ENCODE measurements at places on chromosomes 3 and 15.

GRCh38 chr15:40870716-40871115 lies 3.3 kb downstream of the RHOV start:
- DNase-seq = no peak

GRCh38 chr3:111593666-111594065 lies 1.5 kb downstream of the ZBED2 start:
- DNase-seq = no peak

- no peak for DNase-seq
Measured at GRCh38 chr15:65982627-65983322, 113.5 kb downstream of the RAB11A start.

GRCh38 chr3:140762746-140763145 lies 84.9 kb downstream of the TRIM42 start:
- DNase-seq = no peak

GRCh38 chr15:36591536-36592411 lies 12.3 kb downstream of the CDIN1 start:
- no peak for DNase-seq

DNA sequence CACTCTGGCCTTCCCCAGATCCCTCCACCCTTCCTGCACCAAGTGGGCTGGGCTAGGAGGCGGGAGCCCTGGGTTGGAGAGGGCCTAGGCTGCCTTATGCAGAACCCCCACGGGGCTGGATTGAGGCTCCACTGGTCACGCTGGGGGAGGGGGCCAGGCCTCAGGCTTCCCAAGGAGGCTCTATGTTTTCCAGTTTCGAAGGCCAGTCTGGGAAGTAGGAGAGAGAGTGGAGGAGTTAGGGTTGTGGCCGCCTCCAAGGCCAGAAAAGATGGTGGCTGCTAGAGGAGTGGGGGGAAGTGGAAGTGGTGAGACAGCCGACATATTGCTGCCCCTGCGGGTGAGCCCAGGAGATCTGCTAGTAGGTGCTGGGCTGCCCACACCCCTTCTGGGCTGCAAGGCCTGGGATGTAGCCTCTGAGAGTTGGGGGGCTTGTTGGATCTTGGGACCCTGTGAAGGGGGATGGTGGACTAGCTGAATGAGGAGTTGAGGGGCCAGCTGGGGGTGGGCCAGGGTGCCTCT lies 1.2 kb downstream of the GNAI2 start:
- DNase-seq = no peak

GRCh38 chr3:184176377-184177330 lies 2.0 kb downstream of the AP2M1 start:
- DNase-seq = no peak

- no peak for DNase-seq
Measured at GRCh38 chr3:46242120-46242519, at the start of gene CCR3. Gene CCR3 (plus strand): TSS chr3:46242460. CDS start chr3:46265159, 22,699 bp downstream.

- no peak for DNase-seq
Measured at GRCh38 chr3:151707216-151707615, 26.5 kb upstream of the AADACL2 start.

DNA sequence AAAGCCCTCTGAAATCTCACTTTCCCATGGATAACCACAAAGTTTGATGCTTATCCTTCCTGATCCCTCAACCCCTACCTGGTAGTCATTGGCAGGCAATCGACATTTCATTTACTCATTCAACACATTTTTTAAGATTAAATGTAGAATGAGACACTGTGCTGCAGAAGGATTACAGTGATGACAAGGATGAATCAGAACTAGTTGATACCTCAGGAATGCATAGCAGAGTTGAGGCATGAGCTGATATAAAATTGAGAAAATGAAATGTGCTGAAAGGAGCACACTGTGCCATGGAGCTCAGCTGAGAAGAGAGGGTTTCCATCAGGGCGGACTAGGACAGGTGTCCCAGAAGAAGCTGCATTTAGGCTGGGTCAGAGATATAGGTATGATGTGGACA lies 48.9 kb upstream of the ACTL6A start:
- no peak for DNase-seq

DNA sequence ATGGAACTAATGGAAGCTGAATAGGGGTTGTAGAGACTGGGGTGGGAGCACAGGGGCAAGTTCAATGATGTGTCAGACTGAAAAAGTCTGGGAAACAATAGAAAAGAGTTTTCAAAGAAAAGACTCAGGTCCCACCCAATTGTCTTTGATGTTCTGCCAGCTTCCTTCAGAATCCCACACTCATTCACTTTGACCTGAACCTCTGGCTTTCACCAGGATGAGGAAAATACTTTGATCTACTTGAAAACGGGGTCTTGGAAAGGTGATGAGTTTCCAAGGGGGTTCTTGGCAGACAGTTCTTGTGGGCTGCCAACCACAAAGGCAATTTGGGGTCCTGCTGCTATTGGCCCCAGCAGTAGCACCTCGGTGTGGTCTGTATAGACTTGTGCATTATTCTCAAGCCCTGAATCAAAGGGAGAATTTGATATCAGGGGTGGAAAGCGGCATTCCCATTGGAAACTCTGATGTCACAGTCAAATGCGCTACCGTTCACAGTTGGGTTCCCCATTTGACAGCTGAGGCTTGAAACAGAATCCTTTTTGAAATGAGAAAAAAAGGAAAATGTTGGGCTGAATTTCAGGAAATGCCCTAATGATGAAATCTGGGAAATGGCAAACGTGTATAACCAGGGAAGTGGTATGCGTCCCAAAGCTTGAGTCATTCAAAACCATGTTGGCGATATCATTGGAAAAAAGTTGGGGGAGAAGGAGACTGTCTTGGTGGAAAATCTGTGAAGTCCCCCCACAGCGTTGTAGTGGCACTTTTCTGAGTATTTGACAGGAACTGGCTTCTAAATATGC lies 229.2 kb upstream of the LRTM1 start:
- DNase-seq = no peak

GRCh38 chr3:177208223-177208622 lies 10.9 kb upstream of the TBL1XR1 start:
- no peak for DNase-seq

- no peak for DNase-seq
Measured at GRCh38 chr3:37494216-37494615, 319.8 kb upstream of the LRRFIP2 start.

- no peak for DNase-seq
Measured at GRCh38 chr15:77545058-77545457, 87.7 kb downstream of the LINGO1 start.

DNA sequence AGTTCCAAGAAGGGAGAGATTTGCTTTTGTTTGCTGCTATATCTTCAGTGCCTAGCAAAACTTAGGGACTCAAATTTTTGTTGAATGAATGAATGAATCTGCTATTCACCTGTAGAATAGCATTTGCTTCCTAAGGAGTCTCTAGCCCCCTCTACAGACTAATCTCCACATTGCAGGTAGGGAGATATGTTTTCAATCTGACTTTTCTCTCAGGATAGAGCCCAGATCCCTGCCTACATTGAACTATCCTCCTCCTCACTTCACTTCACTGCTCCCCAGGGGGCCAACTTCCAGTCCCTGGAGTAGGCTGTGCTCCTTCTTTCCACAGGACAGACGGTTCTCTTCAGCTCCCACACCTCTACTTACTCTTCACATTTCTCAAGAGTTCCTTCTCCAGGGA lies 81.9 kb upstream of the PTX3 start:
- DNase-seq = peak; percentile 33

GRCh38 chr3:174710612-174711011 lies 148.5 kb upstream of the NAALADL2 start:
- no peak for DNase-seq

- peak; percentile 49 for DNase-seq
Measured at GRCh38 chr15:85280203-85280602, 100.2 kb upstream of the AKAP13 start.

- DNase-seq = no peak
Measured at GRCh38 chr3:43766672-43767465, 76.1 kb downstream of the ABHD5 start.

DNA sequence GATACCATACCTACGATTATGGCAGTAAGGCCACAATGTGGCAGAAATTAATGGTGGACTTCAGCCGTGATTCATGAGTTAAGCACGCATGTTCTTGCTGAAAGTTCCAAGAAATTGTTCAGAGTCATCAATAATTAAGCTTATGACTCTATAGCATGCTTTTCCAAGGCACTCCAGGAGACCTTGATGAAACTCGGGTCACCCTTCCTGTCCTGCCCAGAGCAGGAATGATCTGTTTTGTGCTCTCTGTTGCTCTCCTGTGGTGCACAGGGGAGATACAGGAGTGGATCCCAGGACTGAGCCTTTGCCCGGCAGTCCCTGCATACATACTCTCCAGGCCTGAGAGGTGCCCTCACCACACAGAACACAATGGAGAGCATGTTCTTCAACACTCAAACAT lies 141.6 kb upstream of the SLC2A2 start:
- no peak for DNase-seq

DNA sequence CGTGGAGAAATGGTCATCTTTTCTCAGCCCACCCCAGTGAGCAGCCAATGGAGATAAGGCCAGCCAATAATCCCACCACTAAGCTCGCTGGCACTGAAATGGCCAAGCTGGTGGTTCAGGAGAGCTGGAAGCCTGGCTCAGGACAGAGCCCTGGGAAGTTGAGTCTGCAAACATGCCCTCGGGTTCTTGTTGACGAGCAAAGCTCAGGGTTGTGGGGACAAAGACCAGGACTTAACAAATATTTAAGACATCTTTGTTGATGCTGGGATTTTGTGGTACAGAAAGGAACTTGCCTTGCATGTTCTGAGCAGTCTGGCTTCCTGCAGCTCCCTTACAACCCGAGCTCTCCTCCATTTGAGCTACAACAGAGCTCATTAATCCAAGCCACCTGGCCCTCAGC lies 4.4 kb downstream of the FAH start:
- no peak for DNase-seq

GRCh38 chr15:58699769-58700168 lies 49.7 kb downstream of the ADAM10 start:
- no peak for DNase-seq
